Right hindlimb (tissue), 1 donor: ENCODE measurements at places on chromosomes 11 and 22.

DNA sequence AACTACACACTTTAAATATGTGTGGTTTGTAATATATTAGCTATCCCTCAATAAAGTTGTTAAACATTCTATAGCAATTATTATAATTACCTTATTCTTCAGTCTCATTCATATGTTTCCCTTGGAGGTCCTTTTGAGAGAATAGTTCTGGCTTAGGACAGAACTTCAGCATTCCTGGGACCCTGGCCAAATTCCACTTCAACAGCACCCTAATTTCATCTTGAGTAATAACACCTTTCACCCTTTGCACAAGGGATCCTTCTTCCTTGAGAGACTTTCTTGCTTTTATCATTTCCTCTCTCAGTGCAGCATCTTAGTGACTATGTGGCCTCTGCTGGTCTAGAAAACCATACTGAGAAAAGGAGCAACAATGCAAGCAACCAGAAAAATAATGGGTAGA is 255.9 kb downstream of the C11orf87 start:
- DNase-seq = no peak

GRCh38 chr11:37459456-37459855 is 861.4 kb upstream of the RAG2 start:
- DNase-seq = no peak

- DNase-seq = no peak
Measured at GRCh38 chr22:37750596-37751162, 53.8 kb downstream of the TRIOBP start.

DNA sequence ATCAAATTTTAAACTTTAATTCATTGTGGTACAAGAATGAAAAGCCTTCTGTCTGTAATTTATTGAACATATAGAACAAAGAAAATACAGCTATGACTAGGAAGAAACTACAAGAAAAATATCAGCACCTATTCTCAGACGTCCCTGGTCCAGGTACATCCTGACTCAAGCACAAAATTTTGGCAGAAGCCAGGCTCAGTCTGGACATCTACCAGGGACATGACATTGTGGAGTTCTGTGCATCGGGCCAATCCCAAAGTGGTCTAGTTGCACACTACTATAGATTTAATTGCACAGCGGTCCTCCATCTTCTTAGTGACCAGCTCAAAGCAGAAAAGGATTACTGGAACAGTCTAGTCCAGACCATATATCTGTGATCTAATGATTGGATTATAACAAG is 15.7 kb upstream of the CD59 start:
- no peak for DNase-seq

DNA sequence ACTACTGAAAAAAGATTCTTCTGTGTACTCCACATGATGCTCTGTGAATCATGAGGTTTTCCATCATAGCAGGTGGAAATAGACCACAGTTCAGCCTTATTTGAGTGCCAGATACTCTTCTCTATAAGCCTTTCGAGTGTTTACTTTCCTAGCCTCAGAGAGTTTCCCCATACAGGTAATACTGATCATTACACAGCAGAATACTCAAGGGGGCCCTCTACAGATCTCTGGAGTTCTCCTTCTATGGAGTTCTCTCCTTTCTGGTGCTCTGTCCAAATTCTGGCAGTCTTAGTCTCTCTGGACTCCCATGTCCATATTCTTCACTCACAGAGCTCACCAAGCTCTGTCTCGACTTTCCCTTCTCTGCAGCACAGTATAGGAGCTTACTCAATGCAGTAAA is 175.7 kb upstream of the CARD18 start:
- no peak for DNase-seq

DNA sequence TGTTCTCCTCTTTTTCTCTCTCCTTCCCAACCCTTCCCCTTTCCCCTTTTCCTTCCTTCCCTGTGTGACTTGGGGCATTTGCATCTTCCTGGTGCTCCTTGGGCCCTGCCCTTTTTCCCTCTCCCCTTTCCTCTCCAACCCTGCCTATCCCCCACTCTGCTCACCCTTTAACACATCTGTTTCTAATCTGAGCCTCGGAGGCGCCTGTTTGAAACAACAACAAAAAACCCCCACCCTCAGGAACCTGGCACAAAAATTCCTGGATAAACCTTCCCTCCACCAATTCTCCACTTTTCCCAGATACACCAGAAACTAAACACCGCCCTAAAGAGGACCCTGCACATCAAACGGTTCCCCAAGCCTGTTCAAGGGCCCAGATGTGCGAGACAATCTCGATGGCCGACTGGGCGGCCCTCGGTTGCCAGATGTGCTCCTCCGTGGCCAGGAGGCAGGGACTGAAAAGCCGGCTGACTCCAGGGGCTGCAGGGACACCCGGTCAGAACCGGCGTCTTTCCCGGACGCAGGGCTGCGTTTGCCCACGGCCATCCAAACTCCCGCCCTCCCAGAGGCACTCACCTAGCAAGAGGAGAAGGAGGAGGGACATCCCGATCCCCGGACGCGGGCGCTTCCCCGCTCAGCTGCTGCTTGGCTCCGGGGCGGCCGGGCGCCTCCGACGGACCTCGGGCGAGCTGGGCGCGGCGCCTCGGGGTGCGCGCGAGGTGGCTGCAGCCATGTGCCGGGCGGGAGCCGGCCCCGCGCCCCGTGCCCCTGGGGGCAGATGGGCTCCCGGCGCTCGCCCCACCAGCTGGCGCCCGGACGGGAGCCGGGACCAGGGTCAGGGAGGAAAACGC is 486 bp downstream of the CLMP start:
- peak; percentile 68 for DNase-seq

DNA sequence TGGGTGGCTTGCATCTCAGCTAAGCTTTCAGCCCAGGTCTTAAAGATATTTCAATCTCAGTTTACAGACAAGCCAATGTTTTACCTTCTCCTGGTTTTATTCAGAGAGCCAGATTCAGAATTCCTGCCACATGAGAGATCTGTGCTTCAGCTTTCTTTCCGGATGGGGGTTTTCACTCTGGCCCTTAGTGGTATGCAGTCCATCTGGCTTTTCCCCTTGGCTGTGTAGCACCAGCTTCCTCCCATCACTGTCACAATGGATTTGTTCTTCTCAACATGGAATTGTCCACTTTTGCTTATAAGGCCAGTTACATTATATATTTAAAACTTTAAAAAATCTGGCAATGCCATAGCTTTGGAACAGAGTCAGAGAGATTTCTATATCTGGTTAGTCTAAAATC is 303.9 kb downstream of the ETS1 start:
- no peak for DNase-seq

DNA sequence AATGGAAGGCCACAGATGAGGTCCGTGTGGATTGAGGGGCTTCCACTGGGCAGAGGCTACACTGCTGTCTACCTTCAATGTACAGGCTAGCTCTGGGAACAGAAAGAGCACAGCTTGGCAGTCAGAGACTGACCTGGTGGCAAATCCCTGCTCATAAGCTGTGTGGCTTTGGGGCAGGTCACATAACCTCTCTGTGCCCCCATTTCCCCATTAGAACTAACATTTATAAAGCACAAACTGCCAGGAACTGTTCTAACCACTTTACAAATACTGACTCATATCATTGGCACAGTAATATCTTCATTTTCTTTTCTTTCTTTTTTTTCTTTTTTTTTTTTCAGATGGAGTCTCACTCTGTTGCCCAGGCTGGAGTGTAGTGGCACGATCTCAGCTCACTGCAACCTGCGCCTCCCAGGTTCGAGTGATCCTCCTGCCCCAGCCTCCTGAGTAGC is 3.1 kb downstream of the FOSL1 start:
- no peak for DNase-seq

DNA sequence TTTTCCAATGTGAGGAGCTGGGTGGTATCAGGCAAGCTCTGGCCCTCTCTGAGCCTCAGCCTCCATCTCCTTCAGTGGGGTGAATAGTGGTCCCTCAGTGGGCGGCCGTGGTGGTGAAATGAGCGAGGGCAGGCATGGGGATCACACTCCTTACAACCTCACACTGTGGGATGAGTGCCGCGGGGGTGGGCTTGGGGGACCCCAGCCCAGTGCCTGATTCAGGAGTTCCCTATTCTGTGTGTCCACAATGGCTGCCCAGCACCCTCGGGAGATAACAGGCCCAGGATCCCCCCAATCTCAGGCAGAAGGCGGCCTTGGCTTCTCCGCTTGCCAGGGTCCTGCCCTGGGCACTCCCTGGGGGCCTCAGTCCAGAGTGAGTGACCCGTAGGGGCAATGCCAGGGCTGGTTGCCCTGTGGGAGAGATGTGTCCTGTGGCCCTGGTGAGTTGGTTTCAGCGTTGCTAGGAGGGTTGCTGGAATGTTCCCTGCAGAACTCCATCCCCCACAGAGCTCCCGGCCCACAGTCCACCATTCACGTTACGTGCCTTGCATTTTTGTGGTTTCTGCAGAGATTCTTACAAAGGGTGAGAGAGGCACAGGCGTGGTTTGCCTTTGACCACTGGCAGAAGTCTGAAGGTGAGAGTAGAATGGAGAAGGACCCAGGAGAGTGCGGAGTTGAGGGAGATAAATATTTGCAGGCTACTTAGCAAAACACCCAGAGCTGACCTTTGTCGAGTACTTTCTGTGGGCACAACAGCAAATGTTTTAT is 2.9 kb downstream of the ALDH3B1 start:
- DNase-seq = no peak

GRCh38 chr11:73428699-73429098 is 52.5 kb downstream of the RELT start:
- no peak for DNase-seq

- DNase-seq = no peak
Measured at GRCh38 chr11:68983801-68984200, 3.0 kb upstream of the MRGPRD start.

DNA sequence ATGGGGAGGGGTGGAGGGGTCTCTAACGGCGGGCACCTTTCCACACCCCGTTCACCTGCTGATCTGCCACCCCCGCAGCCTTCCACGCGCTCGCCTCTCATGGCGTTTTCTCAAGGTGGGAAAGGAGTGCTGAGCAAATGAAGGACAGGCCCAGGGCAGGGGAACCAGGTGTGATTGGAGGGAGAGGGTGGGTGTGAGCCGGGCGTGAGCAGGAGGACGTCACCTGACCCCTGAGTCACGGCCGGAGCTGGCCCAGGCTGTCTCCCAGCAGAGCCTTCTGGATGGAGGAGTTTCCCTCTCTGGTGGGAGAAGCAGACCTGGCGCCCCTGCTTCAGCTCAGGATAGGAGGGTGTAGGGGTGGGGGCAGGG is 14.0 kb upstream of the ARHGAP8 start:
- no peak for DNase-seq

- peak; percentile 7 for DNase-seq
Measured at GRCh38 chr11:1119604-1120146, 38.1 kb upstream of the MUC5AC start.

GRCh38 chr11:113023228-113023627 is 62.0 kb downstream of the NCAM1 start:
- DNase-seq = no peak

DNA sequence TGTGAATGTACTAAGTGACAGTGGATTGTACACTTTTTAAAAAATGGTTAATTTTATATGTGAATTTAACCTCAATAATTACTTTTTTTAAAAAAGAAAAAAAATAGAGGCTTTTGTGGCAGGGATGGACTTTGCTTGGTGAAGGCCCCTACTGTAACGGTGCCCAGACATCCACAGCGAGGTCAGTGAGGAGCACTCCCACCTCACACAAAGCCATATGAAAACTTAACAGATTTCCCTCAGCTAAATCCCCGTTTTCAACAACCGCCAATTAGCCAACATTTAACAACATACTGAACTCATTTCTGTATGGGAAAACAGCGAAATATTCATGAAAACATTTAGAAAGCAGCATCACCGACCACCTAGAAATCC is 642 bp upstream of the C11orf58 start:
- no peak for DNase-seq

GRCh38 chr11:7485186-7486097 is at the start of gene OLFML1:
Gene OLFML1, plus strand, starts transcription at chr11:7485506. Its CDS starts 370 bp downstream, at chr11:7485876.
- peak; percentile 81 for DNase-seq

GRCh38 chr11:9357041-9357440 is 27.4 kb upstream of the IPO7 start:
- no peak for DNase-seq

- DNase-seq = no peak
Measured at GRCh38 chr22:22932512-22932941, 44.9 kb downstream of the IGLL5 start.

GRCh38 chr11:126189109-126189929 is 22.1 kb downstream of the RPUSD4 start:
- DNase-seq = no peak

DNA sequence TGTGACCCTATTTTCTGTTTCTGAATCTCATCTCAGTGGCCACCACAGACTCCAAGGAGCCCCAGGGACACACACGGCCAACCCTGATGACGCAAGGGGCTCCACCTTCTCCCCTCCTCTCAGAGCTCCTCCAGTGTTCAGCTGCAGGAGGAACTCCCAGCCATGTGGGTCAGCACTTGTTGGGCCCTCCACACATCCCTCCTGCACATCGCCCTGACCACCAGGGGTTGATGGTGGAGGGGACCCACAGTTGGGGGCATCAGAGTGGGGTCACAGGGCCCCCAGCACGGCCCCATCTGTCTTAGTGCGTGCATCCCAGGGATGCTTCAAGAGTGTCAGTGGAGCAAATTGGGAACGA is 499.6 kb downstream of the BRD1 start:
- DNase-seq = no peak

DNA sequence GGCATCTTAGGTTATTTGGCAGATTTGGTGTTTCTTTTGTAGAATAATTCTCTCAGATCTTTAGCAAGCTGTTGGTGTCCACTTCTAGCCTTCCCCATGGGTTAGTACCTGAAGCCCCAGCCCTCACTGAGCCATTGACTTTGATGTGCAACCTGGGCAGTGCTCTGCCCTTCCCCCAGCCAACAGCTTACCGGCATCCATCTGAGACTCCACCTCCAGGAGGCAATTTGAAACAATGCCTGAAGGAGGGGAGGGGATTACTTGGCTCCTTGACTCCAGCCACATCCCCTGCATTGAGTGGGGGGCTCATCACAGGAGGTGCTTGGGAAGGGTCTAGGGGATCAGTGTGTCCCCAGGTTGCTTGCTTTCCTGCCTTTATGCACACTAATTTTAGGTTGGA is 114.8 kb downstream of the TRIM29 start:
- DNase-seq = no peak

DNA sequence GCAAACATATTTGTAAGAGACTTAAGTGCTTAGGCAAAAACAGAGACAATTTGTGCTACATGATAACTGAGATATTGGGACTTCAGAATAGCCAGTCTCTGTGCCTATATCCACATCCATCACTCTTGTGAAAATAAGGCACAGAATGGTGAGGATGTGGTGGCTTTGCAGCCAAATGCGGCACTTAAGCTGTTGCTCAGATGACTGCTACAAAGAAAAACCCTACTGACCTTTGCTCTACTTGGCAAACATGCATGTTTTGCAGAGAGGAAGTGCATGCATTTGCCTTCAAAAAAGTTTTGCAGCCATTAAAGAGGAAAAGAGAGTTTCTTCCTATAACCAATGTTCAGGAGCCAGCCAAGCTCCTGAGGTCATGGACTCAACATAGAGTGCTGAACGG is 675.0 kb upstream of the KIRREL3 start:
- no peak for DNase-seq

GRCh38 chr11:77080643-77081210 is 14.0 kb downstream of the CAPN5 start:
- no peak for DNase-seq
